ENCODE measurements at places on chromosomes 11 and 22.

- no peaks in the 10 kb centered on the region for H3K4me1 ChIP-seq
- no peak overlapping the region for H3K4me3 ChIP-seq
- no peak overlapping the region for H3K27ac ChIP-seq
- H3K36me3 ChIP-seq, result no peaks in the 10 kb centered on the region
- no peak for DNase-seq
- no peaks in the 10 kb centered on the region for H3K27me3 ChIP-seq
Measured at GRCh38 chr11:105673089-105673488, 63.2 kb downstream of the GRIA4 start.

GRCh38 chr11:88100151-88100550, 75.1 kb downstream of the RAB38 start:
- H3K36me3 ChIP-seq, result no peaks in the 10 kb centered on the region
- no peaks in the 10 kb centered on the region for H3K27me3 ChIP-seq
- no peak for DNase-seq
- H3K27ac ChIP-seq, result no peak overlapping the region
- no peak overlapping the region for H3K4me3 ChIP-seq

DNA sequence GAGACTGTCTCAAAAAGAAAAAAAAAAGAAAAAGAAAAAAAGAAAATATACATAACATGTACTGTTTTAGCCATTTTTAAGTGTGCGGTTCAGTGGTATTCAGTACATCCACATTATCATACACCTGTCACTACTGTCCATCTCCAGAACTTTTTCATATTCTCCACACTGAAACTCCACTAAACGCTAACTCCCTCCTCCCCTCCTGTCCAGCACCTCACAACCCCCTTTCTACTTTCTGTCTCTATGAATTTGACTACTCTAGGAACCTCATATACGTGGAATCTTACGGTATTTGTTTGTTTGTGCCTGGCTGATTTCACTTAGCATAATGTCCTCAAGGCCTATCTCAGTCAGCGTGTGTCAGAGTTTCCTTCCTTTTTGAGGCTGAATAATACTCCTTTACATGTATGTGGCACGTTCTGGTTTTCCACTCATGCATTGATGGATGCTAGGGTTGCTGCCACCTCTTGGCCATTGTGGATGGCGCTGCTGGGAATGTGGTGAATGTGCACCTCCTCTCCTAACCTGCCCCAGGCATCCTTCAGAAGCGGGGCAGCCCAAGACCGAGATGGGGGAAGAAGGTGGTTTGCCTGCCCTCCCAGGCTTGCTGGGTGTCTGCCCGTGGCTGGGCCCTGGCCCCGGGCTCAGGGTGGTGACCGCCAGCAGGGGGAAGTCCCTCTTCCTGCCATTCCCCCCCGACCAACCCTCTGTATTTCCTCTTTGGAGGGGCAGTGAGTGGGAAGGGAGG, 60.5 kb downstream of the BCR start:
- peaks cover 27% of the 10 kb centered on the region for H3K4me1 ChIP-seq
- no peak overlapping the region for H3K4me3 ChIP-seq
- no peaks in the 10 kb centered on the region for H3K36me3 ChIP-seq
- H3K27ac ChIP-seq, result no peak overlapping the region
- DNase-seq, result no peak

- H3K36me3 ChIP-seq, result no peaks in the 10 kb centered on the region
- H3K4me3 ChIP-seq, result no peak overlapping the region
- no peak for DNase-seq
- H3K27ac ChIP-seq, result no peak overlapping the region
Measured at GRCh38 chr11:34184505-34185015, 79.1 kb downstream of the NAT10 start.

DNA sequence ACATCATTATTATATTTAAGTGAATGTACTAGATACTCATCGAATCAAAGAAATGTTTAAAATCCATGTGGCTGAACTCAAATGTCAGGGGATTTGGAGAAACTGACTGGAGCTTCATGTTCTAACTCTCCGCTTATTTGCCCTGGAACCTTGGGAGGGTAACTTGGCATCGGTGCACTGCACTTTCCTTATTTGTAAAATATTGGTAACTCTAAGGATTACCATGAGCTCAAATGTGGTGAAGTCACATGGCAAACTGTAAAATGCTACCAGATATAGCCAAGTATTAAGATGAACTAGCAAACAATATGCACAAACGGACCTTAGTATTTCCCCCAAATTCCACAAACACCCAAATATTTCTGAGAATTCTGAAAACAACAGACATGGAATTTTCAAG, 75.6 kb downstream of the ETS1 start:
- no peaks in the 10 kb centered on the region for H3K36me3 ChIP-seq
- no peak overlapping the region for H3K4me3 ChIP-seq
- peaks cover 56% of the 10 kb centered on the region for H3K4me1 ChIP-seq
- no peak for DNase-seq
- no peak overlapping the region for H3K27ac ChIP-seq
- no peaks in the 10 kb centered on the region for H3K27me3 ChIP-seq

DNA sequence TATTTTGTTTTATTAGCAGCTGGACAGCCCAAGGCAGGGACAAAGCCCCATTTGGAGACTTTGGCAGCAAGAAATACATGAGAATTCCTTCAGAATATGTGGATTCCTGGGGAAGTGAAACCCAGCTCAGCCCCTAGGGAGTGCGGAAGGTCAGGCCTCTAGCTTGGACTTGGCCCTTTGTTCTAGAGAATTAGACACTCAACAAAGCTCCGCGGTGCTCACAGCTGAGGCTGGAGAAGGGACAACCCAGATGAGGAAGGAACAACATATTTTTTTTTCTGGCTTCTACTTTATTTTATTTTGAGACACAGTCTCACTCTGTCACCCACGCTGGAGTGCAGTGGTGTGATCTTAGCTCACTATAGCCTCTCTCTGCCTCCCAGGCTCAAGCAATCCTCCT, 44.7 kb upstream of the SEPTIN5 start:
- no peak overlapping the region for H3K4me3 ChIP-seq
- H3K36me3 ChIP-seq, result no peaks in the 10 kb centered on the region
- H3K27ac ChIP-seq, result peak overlapping the region; percentile 38
- no peaks in the 10 kb centered on the region for H3K27me3 ChIP-seq
- no peaks in the 10 kb centered on the region for H3K4me1 ChIP-seq

- peaks cover 59% of the 10 kb centered on the region for H3K4me1 ChIP-seq
- no peaks in the 10 kb centered on the region for H3K36me3 ChIP-seq
- DNase-seq, result no peak
Measured at GRCh38 chr11:31815711-31816467, 4.8 kb upstream of the PAX6 start.

Measured in gastrocnemius medialis (tissue), 4 donors.